NCI-H345 (cell line): ENCODE measurements at places on chromosomes 3 and 15.
A peak's percentile ranks its signal among the peaks of the same experiment; 100 is the strongest.

- DNase-seq: no peak
These were observed 1087.4 kb downstream of the AGBL1 start for GRCh38 chr15:87167055-87167454.

DNA sequence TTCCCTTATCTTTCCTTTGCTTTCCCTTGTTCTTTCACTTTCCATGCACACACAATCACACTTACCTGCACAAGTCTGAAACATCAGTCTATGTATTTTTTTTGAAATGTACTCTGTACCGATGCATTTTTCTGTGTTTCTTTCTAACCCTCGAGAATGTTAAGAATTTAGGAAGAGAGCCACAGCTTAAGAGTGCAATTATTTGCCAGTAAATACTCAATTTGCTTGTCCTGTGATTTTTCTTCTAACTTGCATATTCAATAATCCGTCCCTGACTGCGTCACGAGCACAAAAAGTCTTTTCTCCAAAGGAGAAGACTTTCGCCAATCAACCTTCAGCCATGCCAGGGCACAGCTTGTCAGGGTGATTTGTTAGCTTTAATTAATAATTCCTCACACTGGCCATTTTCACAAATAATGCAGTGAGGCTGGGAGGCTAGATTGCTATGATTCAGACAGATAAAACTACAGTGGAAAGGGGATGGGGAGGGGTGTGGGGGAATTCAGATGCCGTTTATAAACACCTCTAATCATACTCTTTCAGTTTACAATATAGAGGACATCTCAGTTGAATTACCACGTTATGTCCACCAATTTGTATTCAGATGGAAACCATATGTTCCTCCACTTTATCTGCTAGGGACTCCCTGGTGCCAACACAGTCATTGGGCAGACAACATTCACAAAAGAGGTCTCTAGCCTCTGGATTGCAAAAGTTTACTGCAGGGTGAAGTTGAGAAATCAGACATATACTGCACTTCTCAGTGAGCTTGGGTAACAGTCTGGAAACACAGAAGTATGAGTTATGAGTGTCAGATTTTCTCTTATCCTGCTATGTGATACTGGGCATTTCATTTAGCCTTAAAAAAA, 388.0 kb downstream of the ZBTB20 start:
- DNase-seq: no peak

- peak; percentile 95 for DNase-seq
These were observed 6.0 kb downstream of the CCR2 start for GRCh38 chr3:46359733-46360493.

DNA sequence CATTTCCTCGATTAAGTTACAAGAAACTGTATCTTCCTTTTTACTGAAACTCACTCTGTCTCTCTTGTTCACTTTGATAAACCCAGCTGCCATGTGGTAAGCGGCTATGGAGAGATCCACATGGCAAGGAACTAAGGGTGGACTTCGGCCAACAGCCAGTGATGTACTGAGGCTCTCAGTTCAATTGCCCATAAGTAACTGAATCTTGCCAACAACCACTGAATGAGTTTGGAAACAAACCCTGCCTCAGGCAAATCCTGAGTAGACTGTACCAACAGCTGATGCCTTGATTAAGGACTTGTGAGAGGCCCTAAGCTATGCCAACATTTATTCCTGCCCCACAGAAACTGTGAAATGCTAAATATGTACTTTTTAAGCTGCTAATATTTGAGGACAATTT, 433.5 kb downstream of the PLOD2 start:
- no peak for DNase-seq

GRCh38 chr3:97712919-97713318, 51.6 kb upstream of the ARL6 start:
- DNase-seq: no peak

GRCh38 chr15:73792415-73792814, 39.3 kb upstream of the INSYN1 start:
- no peak for DNase-seq

GRCh38 chr3:99866261-99866761, 48.6 kb downstream of the CMSS1 start:
- no peak for DNase-seq

GRCh38 chr3:124522082-124522625, 208.1 kb upstream of the UMPS start:
- DNase-seq: no peak

DNA sequence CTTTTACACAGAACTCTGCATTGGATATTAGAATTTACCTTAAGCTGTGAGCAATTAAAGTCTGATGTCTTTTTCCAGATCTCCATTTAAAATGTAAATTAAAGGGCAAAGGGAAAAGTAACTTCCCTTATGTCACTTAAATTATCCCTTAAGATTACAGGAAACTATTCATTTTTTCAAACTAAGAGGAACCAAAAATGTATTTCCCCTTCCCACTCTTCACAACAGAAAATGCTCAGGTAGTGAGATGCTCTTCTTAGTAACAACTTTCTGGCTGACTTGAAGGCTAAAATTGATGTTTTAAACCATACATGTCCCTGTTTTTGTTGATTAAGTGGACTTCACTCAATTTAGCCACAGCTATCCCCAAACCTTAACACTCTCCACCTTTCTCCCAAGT, 17.6 kb downstream of the RSL24D1 start:
- no peak for DNase-seq

DNA sequence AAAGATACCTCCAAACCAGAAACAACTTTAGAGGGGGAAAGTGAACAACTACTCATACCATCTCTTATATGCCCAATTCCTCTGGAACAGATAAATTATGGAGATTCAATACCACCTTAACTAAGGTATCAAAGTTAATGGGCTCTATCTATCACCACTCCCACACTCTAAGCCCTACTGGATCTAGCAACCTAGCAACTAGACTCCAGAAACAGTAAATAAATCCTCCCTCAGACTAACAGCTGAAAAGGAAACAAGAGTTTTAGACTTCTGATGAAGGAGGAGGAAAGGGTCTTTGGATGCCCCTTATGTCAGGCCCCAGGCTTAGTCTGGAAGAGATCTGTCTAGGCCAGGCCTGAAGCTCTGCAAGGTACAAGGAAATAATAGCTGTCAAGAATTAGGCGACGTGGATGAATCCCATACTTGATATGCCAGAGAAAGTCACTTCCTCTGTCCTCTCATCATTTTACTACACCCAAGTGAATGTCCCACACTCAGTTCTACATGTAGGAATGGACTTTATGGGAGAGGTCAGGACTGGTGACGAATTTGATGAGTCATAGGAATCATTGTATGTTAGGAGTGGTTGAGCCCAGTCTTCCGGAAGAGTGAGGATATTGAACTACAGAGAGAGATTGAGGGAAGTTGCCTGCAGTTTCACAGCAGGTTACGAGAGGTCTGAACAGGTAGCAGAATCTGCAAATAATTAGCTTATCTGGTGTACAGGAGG, 113.8 kb downstream of the AKAP13 start:
- no peak for DNase-seq

GRCh38 chr3:9690451-9691450, 12.9 kb upstream of the CPNE9 start:
- no peak for DNase-seq

GRCh38 chr3:126530171-126531050, 6.5 kb downstream of the CHST13 start:
- DNase-seq: no peak

- no peak for DNase-seq
These were observed 468.6 kb downstream of the CNTN6 start for GRCh38 chr3:1561427-1561826.

DNA sequence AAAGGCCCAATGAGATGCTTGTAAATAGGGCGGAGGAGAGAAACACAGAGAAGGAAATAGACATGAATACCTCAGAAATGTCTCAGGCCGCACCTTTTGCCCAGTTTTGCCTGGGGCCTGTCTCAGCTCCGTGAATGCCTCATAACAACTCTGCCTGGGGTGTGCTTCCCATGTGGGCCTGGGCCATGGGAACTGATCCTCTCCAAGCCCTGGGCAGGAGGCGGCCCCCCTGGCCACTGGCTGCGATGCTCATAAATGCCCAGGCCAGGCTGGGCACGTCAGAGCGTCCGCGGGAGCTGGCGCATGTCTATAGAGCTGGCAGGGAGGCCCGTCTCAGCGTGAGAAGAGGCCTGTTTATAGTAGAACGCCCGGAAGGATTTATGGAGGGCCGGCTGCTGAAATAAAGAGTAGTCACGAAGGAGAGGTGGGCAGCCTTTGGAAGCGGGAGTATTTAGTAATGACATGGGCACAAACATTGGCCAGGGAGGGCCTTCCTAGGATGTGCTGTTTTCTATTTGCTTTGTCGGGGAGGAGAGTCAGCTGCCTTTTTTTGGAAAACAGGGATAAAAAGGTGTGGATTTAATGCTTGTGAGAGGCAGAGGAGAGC, 85.9 kb upstream of the IGF1R start:
- DNase-seq: no peak

GRCh38 chr15:58595516-58596263, 153.8 kb downstream of the ADAM10 start:
- no peak for DNase-seq

DNA sequence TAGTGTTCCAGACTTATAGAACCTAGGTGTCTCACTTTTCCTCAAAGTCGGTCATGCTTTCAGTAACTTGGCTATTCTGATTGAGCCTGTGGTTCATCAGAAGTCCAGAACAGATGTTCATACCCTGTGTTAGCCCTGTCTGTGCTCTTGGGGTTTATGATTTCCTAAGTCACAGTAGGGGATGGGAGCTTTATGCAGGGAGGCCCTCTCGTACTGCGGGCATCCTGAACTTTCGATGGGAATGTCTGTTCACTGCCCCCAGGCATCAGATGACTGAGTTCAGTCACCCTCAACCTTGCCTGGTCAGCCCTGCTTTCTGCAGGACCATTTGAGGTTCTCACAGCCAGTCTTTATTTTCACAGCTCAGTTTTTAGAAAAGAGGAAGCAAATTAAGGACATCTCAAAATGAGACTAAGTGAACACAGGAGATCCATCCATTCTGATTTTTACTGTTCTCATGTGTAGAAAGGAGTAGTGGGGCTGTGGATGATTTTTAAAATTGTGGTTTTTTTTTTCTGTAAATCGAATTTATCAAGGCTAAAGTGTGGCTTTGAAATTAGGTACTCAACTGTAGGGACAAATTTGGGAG, 71.3 kb downstream of the CMTM8 start:
- no peak for DNase-seq

GRCh38 chr3:197031315-197032285, 2.0 kb upstream of the MELTF start:
- DNase-seq: no peak

GRCh38 chr3:51539291-51539941, 897 bp downstream of the RAD54L2 start:
- no peak for DNase-seq

DNA sequence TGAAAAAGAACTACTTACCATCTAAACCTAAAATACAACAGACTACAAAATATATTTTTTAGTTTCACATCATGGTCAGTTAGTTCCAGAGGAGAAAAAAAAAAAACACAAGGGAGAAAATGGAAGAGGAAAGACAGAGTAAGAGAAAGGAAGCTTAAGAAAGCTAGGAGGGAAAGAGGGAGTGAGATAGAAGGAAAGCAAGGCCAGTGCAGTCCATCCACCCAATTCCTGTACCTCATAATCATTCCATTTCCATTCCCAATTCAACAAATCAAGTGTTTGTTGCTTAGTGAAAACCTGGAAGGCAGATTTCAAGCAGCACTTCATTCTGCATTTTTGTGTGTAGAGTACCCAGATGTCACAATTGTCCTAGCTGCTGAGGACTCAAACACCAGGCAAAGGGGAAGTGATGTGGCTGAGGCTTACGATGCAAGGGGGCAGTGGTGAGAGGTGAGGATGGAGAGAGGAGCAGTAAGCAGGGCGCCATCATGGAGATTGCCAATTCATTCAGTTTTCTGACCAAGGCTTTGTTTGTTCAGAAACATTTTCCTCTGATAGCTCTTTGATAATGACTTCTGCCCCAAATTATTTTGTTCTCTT, 83.6 kb upstream of the GSK3B start:
- DNase-seq: no peak

DNA sequence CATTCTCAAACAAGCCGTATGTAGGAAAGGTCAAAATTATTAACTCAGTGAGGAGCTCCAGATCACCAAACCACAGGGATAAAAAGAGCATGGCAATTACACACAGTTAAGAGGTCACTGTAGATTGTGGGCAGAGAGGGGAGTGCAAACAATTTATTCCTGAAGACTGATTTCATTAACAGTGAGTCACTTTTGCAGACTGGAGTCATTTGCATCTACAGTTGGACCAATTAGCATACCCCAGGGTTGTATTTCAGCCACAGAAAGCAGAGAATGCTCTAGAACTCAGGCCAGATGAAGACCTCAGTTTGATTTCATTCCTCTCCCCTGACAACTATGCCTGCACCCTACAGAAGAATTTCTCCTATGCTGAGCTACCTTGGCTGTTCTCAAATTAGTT, 40.1 kb downstream of the SETMAR start:
- DNase-seq: no peak

- no peak for DNase-seq
These were observed 19.2 kb upstream of the MFGE8 start for GRCh38 chr15:88932271-88932874.

DNA sequence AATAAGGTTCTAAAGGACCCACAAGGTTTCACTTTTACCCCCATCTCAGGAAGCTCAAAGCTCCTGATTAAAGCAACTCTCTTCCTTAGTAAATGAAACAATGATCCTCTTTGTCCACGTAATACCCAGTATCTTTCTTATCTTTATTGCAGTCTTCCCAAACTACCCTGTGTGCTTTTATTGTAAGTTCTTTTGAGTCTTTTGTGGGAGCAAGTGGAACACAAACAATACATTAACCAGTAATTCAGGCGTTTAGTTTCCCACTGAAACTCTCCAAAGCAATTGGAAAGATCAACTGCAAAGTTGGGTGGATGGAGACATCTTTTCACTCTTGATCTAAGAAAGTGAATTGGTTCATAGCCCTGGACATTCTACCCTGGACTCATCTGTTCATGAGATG, 240.0 kb downstream of the ZNF621 start:
- no peak for DNase-seq

DNA sequence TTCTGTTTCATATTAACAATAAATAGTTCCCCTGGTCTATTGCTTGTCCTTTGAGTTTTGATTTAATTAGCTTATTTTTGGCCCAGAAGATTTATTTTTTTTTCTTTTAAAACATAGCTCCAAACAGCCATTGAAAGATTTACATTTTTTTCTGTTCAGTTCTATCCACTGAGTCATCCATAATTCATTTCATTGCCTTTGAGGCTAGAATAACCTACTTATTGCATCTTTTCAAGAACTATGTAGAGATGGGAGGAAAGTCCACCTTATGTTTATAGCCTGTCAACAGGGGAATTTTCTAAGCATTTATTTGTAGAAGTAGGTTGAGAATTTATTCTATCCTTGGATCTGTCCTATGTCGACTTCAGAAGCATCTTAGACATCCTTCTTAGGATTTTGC, 53.4 kb upstream of the CHD2 start:
- no peak for DNase-seq

GRCh38 chr3:133461291-133461690, 61.4 kb downstream of the BFSP2 start:
- no peak for DNase-seq

GRCh38 chr15:38860253-38860652, 295.6 kb upstream of the RASGRP1 start:
- no peak for DNase-seq

- no peak for DNase-seq
These were observed 110.7 kb downstream of the LRRC49 start for GRCh38 chr15:71003319-71003718.
